Substantia nigra (tissue), 51 donors: ENCODE measurements at places on chromosomes 1 and 21.

DNA sequence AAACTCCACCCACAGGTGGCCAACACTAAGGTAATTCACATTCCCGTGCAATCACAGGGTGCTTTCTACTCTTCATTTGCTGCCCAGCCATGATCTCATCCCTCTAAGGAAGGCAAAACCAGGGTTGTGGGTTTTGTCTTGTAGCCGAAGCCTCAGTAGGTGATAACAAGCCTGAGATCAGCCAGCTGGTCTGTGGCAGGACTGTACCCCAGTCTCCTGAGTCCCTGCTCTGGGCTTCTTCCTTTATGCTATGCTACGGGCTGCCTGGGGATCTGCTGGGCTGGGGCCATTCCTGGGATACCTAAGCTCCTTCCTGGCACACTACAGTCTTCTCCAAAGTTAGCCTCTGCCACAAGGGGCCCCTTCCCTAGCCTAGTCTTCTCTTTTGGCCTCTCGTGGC is 9.8 kb downstream of the PPFIA4 start:
- DNase-seq, result no peak

DNA sequence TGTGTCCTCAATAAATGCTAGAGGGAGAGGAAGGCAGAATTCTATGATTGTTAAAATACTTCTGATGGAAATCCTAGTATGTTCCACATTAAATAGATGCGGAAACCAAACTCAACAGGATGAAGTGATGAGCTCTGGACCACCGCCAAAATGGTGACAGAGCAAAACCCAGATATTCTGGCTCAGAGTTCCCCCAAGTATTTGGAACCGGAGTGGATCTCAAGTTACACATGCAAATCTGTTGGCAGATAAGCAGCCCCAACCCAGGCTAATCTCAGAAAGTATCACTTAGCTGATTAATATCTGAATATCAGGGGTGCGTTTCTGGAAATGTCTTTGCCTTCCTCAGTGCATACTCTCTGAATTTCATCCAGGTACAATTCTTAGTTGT is 17.4 kb upstream of the GRHL3 start:
- DNase-seq, result no peak

- DNase-seq, result no peak
Observed at GRCh38 chr1:2989976-2990375, 31.3 kb upstream of the ACTRT2 start.

DNA sequence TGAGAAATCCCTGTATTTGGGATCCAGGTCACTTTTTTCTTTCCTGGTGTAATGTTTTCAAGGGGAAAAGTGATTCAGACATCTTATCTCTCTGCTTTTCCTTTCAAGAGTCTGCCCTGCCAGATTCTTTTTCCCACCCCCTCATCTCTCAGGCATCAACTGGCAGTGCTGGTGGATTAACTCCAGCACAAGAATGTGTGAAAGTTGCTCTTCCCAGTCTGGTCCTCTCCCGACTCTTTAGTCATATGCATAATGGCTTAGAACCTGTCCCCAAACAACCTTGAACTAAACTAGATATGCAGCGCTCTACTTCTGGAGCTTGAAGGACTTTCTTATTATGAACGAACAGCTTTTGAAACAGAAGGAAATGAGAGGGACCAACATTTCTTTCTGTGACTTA is 88.5 kb downstream of the SLC44A5 start:
- no peak for DNase-seq

- no peak for DNase-seq
Observed at GRCh38 chr21:32455548-32455947, 43.0 kb downstream of the EVA1C start.
